ENCODE measurements at places on chromosomes 12 and 14.
A peak's percentile ranks its signal among the peaks of the same experiment; 100 is the strongest.

DNA sequence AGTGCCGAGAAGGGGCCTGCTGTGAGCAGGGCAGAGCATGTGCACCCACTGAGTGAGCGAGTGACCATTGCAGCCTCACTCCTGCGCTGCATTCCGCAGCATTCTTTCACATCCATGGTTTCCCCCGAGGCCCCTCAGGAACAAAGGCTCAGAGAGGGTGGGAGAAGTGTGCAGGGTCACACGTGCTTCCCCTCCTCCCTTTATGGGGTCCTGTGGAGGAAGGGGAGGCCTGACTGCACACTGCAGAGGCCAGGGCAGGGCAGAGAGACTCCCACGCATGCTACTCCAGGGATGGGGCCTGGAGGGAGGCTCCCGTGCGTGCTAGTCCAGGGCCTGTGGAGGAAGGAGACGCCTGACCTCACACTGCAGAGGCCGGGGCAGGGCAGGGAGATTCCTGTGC is 63.2 kb downstream of the DIO3 start:
- no peak for DNase-seq

DNA sequence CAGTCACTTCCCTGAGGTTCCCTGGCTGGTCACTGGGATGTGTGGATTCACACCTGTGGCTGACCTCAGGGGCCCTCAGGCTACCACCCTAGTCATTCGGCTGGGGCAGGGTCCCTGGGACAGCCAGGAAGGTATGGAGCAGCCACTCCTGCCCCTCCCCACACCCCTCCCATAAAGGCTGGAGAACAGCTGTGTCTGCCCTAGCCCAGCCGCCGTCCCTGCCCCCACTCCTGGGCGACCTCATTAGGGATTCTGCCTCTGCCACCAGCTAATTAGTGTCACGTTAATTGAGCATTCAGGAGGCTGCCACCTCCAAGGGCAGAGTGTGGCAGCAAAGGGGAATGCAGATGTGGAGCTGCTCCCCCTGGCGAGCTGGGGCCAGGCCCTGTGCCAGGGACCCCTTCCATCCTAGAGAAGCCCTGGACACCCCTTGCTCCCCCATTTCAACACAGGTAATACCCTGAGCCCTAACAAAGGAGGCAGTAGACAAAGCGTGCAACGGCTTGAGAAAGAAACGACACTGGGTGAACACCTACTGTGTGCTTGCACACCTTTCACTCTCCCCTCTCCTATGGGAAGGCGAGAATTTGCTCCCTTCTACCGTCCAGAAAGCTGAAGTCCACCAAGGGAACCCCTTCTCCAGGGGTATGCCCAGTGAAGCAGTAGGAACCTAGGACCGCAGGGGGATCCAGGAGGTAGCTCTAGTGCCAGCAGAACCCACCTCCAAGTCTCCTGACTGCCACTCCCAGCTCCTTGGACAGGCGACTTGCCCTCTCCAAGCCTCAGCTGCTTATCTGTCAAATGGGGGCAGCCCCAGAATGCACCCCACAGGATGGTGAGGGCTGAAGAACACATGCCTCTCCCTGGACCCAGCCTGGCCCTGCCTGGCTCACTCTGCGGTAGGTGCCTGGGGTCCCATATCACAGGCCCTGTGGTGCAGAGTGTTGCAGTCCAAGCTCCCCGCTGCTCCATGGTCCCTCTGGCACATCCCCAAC is 45.1 kb downstream of the FAM222A start:
- DNase-seq: no peak

GRCh38 chr12:30999723-31000122 is 73.2 kb downstream of the TSPAN11 start:
- DNase-seq: no peak

DNA sequence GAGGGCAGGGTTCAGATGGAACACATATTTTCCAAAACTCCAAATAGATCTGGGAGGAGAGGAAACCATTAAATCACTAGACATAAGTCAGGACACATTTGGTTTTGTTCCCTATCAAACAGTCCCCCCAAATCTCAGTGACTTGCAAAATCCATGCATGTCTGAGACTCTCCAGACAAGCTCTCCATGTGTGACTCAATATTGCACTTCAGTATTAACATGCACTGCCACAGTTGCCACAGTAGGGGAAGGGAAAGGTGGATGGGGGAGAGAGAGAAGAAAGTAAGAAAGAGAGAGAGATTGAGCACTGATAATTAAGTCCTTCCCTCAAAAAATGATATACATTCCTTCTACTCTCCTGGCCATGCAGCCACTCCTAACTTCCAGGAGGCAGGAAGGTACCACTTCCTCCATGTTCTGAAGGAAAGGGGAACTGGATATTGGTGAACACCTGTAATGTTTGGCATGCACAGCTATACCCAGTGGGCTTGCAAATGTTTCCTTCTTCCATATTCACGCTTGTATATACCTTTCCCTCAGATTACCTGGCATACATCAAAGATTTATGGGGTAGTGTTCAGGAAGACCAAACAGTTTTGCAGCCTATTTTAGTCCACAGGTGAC is 310.0 kb downstream of the ZFP36L1 start:
- no peak for DNase-seq

DNA sequence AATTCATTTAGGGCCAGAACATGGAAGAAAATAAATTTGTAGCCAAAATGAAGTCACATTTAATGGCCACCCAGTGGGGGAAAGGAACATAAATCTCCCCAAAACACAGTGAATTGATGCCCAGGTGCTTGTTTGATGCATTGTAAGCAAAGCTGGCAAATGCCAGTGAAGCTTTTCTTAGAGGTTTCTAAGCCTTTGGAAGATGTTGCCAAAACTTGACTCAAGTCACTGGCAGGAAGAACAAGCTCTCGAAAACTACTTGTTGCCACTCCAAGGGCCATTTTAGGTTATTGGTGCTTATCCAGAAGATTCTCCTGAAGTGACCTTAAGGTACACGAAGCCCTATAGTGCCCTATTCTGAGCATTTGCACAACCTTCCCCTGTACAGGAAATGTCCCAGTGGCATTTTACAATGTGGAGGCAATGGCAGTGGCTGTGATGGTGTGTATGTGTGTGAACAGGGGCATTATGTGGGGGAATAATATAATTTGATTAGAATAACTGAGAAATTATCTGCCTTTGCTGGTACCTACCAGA is 89.5 kb upstream of the NOVA1 start:
- no peak for DNase-seq

DNA sequence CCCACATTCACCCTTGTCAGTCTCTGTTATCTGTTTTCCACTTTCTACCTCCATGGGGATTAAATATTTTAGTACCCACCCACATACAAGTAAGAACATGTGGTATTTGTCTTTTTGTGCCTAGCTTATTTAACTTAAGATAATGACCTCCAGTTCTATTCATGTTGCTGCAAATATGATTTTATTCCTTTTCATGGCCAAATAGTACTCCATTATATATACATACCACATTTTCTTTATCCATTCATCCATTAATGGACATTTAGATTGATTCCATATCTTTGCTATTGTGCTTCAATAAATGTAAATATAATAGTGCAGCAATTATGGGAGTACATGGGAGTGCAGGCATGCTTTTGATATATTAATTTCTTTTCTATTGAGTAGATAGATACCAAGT is 185.8 kb downstream of the RPAP3 start:
- DNase-seq: no peak

DNA sequence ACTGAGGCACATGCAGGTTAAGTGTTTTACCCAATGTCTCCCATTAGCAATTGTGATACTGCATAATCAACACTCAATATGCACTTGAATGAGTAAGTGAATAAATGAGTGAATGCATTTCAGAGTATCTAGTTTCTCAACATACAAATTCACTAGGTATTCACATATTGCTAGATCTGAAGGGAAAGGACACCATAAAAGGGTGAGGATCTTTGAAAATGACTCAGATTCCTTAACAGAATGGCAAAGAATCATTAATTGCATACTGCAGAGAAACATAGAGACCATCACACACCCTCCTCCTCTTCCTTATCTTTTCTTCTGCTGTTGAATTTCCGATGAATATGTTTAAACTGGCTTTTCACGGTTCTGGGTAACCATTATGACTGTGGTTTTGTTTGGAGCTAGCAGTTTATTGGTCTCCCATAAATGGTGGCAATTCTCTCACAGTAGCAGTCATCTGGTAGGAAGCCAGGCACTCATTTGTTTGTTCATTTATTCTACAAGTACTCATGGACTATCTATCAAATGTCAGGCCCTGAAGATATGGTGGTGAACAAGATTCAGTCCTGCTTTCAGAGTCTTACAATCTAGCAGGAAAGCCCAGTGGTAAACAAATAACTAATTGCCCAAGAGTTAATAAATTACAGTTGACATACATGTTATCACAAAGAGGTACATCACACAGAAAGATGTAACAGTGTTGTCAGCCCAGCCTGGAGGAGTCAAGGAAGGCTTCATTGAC is 70.2 kb downstream of the LLPH start:
- DNase-seq: no peak

DNA sequence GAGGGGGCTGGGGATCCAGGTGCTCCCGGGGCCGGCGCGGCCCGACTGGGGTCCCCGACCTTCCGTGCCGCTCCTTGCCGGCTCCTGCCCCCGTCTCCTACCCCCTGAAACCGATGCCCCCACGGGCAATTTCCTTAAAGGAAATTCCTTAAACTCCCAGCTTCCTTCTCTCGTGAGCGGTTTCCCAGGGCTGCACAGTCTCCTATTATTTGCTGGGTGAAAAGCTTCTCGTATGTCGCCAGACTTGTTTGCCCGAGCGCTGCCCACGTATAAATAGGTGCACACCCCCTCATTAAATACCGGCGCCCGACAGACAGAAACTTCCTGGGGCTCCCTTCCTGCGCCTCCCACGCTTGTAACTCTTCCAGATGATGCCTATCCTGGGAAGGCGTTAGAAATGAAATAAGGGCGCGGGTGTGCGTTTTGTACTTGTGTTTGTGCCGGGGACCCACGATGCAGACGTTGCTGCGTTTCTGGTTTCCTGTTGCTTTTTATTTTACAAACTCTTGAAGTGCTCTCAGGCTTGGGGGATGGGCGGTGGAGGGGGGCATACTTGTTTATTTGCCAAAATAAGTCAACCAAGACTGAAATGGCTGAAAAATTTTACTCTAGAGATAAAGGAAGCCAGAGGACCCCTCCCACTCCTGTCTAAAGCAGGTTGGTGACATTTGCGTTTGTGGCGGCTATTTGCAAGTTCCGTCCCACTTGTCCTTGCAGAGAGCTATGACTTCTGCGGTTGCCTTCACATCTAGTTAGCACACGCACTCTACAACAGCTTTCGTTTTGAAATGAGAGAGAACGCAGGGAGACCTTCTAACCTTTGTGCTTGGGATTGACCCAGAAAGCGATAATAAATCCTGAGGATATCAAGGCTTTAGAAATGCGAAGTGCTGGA is 1.0 kb downstream of the HIP1R start:
- peak; percentile 71 for DNase-seq

DNA sequence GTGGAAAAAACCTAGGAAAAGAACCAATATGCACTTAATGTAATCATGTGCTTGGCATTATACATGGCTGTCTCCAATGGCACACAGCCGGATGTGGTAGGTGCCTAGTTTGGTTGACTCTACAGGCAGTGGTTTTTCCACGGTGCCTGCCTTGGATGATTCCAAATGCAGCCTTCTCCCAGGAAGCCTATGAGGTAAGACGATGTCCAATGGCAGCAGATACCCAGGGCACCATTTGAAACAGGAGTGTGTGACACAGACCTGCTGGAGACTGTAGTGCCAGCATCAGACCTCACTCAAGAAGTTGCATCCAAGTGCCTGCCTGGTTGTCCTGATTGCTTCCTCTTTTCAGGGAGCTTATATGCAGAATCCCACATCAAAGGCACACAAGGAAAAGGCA is 88.0 kb upstream of the VASH1 start:
- DNase-seq: no peak

GRCh38 chr14:89957791-89958190 is 2.1 kb downstream of the TDP1 start:
- no peak for DNase-seq

- DNase-seq: no peak
Measured at GRCh38 chr14:60257865-60258264, 8.8 kb downstream of the PPM1A start.

DNA sequence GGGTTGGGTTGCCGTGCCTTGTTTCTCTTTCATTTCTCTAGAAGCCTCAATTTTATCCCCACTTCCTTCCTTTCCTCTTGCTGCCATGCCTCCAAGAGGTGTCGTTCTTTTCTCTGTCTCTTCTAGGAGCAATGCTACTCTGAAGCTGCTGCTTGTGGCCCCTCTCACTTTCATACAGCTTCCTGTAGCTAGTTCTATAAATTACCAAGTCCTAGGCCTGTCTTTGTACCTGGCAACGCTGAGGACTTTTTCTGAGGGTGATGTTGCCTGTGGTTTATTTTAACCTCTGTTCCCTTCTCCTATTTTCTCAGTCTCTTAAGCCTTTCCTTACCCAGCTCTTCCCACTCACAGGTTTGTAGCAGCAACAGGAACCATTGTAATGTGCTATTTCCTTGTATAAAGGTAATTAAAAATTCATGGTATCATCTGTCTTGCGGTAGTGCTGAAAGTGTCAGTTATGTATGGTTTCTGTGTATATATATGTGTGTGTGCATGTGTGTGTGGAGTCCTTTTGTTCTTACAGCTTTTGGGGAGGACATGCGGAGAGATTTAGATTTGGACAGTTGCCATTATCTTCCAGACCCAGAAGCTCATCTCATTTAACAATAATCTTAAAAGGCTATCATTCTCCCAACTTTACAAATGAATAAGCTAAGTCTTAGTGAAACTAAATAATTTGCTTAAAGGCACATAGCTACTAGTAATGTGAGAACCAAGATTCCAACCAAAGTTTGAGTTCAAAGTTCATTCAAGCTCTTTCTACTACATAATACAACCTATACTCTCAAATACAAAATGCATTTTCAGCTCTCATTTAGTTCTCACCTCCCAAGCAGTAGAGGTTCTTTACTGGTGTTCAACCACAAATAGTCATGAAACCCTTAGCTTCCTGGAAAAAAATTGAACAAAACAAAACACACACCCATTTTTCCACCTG is 43.8 kb downstream of the DDHD1 start:
- no peak for DNase-seq

DNA sequence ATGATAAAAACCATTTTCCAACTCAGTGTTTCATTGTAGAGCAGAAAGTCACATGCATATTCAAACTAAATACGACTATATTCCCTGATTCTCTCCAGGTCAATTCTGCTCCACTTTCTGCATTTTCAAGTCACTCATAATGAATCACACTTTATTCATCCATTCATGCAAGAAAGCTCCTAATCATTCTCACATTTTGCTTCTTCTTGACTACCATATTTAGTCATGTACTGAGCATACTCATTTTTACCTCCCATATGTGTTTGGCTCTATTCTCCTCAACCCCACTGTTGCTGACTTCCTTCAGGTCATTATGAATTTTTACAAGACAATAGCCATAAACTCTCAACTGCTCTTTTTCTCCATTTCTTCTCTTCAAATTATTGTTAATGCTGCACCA is 43.4 kb upstream of the PIK3C2G start:
- no peak for DNase-seq

GRCh38 chr14:69708586-69709560 is 58.1 kb upstream of the SRSF5 start:
- no peak for DNase-seq

GRCh38 chr14:104792101-104792884 is 3.3 kb downstream of the AKT1 start:
- DNase-seq: no peak

Data from breast epithelium (tissue), 4 donors.